AG10803 (cell line): ENCODE measurements at places on chromosomes 7 and 10.
A peak's percentile ranks its signal among the peaks of the same experiment; 100 is the strongest.

GRCh38 chr7:79386688-79387422, 66.6 kb downstream of the MAGI2 start:
- peak; percentile 3 for DNase-seq

- DNase-seq = peak; percentile 64
Measured at GRCh38 chr10:76185471-76186301, 754.3 kb downstream of the LRMDA start.

GRCh38 chr7:50657341-50657873, 92.2 kb upstream of the DDC start:
- peak; percentile 84 for DNase-seq

DNA sequence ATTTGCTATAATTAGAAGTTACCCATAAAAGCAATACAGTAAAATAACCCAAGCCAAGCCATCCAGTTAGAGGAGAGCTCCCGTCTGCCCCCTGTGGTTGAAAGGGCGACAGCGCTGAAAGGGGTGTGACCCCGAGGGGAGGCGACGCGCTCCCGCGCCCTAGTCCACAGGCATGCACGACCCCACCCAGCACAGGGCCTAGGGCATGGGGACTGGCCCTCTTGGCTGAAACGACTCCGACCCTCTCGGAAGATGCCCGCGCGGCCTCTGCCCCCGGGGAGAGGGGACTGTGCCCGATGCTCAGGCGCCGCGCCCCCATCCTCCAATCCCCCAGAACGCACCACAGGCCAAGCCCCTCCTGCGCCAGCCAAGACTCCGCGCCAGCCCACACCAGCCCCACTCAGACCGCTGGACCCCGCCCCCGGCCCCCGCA, 64.0 kb downstream of the CSGALNACT2 start:
- peak; percentile 19 for DNase-seq

DNA sequence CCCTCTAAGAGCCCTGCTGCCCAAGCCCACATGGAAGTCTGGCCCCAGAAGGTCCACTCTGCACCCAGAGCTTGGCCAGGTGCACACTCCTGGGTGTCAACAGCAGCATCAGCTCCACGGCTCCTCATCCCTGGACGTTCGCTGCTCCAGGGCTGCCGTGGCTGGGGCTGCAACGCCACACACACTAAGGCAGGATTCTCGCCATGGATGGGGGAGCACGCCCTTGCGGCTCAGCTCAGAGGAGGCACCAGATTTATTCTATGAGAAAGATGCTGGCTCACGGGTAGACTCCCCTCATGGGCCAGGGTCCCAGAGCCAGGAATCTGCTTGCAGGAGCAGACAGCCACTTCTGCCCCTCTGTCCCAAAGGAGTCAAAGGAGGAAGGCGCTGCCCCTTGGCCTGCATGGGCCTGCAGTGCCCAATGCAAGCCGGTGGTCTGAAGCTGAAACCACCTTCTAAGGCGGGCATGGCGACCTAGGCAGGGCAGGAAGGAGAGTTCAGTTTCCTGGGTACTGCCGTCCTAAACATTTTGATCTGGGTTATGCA, 42.1 kb downstream of the CFAP46 start:
- DNase-seq = no peak

- DNase-seq = no peak
Measured at GRCh38 chr10:70335246-70335613, 47.2 kb downstream of the LRRC20 start.

GRCh38 chr7:106313456-106313901, 28.7 kb upstream of the NAMPT start:
- DNase-seq = peak; percentile 82

GRCh38 chr7:282621-283020, 7.3 kb upstream of the FOXL3 start:
- no peak for DNase-seq

GRCh38 chr7:149285603-149286002, 23.6 kb downstream of the ZNF783 start:
- DNase-seq = peak; percentile 16

DNA sequence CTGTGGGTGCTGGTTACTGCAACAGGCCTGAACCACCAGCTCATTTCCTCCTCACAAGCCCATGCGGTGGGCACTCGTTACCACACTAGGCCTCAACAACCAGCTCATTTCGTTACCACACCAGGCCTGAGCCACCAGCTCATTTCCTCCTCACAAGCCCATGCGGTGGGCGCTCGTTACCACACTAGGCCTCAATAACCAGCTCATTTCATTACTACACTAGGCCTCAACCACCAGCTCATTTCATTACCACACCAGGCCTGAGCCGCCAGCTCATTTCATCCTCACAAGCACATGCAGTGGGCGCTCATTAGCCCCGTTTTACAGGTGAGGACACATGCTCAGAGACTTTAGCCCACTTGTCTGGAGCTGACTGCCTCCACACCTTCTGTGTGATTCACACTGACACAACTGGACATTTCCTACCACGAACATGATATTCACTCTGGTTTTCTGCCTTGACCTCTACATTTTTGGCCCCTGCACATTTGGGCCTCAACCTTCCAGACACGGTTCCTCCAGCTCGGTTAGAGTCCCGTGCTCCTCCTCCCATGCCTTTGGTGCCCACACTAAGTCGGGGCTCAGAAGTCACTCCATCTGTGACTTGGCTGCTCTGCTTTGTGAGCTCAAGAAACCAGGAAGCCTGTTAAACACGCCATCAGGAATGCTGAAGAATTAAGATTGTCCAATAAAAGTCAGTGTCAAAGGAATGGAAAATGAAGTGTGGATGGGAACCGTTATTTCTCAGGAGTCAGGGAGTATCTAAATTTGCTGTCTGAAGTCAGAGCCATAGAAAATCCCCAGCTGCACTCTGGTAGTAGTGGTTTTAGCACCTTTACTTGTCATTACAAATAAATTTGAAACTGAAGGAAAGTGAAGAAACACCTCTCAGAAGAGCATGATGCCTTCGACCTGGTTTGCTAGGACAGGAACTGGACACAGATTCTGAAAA, 55.8 kb upstream of the LANCL2 start:
- no peak for DNase-seq

GRCh38 chr10:86848747-86849146, 92.3 kb downstream of the BMPR1A start:
- DNase-seq = no peak

- no peak for DNase-seq
Measured at GRCh38 chr10:47183704-47184041, 116.3 kb upstream of the GDF10 start.

DNA sequence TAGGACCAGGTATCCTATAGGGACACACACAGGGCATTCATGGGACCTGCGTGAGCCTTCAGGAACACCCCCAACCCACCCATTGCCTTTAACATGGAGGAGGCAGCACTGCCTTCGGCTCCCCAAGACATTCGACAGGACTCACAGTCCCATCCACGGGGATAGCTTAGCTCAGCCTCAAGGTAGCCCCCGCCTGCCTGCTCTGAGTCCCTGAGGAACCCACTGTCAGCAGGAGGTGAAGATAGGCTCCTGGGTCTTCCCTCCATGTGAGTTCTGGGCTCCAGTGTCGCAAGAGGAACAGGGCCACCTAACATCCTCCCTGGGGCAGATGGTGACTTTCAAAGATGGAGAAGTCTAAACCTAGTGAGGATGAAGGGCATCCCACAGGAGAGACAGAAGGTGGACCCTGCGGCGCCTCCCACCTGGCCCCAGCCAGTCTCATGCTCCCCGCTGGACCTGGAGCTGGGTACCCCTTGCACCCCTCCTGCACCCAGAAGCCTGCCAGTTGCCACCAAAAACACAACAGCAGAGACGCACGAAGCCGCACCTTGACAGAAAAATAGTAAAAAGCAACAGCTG, 4.9 kb upstream of the ADIRF start:
- no peak for DNase-seq

DNA sequence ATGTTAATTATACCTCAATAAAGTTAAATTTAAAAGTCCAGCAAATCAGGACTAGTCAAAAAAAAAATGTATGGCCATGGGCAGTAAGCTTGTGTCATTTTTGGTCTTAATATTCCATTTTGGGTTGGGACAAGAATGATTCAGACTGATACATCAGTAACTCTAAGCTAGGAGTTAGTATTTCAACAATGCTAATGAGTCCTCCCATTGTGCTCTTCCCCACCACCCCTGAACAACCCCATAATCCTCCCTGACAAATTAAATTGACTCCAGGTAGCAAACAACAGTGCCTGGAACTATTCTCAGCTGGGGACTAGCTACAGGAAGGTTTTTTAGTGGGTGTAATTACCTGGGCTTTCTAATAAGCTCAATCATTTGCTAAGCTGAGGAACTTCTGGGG, 30.7 kb upstream of the KCNIP2 start:
- DNase-seq = no peak

DNA sequence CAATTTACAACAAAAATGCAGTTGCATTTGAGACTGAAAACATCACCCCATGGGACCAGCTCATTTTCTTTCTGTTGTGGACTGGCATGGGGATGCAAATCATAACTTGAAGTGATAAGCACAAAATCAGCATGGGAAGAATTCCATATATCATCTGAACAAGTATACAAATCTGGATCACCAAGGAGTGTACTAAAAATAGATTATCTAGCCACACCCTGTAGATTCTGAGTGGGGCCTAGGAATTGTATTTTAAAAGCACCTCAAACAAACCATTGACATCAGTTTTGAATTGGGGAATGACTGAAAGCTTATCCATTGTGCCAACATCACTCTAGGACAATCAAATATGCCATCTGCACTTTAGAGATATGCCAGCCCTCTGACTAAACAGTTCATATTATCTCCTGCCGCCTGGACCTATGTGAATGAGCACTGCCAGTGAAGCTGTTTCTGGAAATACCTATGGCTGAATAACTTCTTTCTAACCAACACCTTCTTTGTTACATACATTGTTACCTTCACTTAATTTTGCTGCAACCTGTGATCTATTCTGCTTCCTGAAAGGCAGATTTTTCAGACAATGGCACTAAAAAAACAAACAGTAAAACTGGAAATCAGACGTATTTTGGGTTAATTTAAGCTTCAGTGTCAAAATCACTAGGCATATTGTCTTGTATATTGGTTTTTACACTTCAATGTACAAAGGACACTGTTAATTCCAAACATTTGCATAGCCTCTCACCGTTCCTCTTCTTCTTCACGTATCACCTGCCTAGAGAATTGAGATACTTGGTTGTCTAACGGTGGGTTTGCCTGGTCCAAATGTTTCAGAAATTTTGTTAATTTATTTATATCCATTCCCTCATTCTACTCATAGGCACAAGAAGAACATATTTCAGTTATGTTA, 42.4 kb upstream of the HGF start:
- no peak for DNase-seq

DNA sequence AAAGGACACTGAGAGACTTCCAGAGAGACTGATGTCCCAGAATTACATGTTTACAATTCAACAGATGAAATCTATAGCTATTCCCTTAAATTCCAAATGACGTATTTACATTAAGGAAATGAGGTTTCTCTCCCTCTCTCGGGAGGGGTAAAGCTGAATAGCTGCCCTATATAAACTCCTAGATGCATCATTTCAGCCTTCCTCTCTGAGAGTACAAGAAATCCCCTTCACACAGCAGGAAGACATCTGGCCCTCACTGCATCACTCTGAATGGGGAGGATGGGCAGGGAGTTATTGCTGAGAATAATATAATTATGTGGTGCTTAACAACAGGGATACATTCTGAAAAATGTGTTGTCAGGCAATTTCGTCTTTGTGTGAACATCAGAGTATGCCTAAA, 11.0 kb downstream of the POT1 start:
- DNase-seq = no peak

GRCh38 chr10:78455811-78456210, 422.1 kb downstream of the RPS24 start:
- no peak for DNase-seq

GRCh38 chr7:92044940-92045339, 89.3 kb downstream of the CYP51A1 start:
- DNase-seq = no peak

GRCh38 chr7:78765943-78766729, 687.3 kb downstream of the MAGI2 start:
- peak; percentile 26 for DNase-seq

- DNase-seq = peak; percentile 66
Measured at GRCh38 chr10:3239066-3239919, 66.7 kb upstream of the PITRM1 start.

- DNase-seq = peak; percentile 95
Measured at GRCh38 chr10:104300002-104300735, 31.2 kb downstream of the GSTO2 start.

DNA sequence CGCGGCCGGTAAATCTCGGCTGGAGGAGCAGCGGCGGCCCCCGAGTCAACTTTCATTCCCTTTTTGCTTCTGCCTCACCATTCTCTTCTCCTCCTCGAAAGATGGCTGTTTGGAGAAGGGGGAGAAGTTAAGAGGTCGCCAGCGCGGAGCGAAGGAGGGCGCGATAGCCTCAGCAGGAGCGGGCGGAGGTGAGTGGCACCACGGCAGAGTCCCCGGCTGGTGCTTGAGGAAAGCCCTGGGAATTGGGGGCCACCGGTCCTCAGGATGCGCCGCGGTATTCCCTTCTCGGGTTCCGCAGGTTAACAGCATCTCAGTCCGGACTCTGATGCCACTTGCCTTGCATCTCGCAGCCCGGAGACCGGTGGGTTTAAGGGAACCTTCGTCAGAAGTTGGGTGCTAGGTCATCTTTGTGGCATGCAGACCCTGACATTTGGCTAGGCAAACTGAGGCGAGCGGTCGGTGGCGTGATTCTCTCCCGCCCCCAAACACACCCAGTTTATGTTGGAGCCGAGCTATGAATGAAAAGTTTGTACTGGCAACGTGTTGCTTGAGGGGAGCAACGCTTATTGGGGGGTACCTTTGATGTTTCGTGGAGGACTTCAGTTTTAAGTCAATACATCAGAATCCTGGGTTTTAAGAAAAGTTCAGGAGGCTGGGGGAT, 59.5 kb upstream of the PRPS1L1 start:
- DNase-seq = peak; percentile 0
